ENCODE measurements at places on chromosomes 4 and X.
A peak's percentile ranks its signal among the peaks of the same experiment; 100 is the strongest.

GRCh38 chr4:136873555-136873954 is 658.7 kb downstream of the PCDH18 start:
- no peak for DNase-seq

DNA sequence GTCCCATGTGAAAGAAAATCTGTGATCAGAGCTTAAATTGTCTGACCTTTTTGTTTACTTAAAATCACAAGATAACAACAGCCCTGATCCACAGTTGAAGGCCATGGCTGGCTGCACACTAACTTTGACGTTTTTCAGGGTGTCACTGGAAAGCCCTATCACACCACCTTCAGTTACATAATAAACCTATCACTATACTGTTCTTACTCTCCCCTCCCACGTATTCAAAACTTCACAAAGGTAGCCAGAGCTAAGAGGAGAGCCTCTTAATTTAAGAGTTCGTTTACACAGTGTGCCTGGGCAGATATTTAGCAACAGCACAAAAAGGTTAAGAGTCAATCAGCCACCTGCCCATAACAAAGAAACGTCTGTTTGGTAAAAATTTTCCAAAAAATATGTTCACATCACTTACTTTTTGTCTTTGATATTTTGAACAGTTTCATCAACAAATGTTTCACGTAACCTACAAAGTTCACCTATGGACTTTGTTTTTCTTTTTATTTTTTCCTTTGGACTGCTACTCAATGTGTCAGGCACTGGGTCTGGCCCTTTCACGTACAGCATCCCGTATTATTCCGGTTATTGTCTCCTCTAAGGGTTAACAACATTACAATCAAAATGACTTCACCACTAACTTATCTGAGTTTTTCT is 25.0 kb downstream of the RFC1 start:
- no peak for DNase-seq

- no peak for DNase-seq
Measured at GRCh38 chrX:48477960-48478755, 2.2 kb downstream of the FTSJ1 start.

GRCh38 chr4:7985891-7986441 is 46.3 kb upstream of the AFAP1 start:
- DNase-seq, result peak; percentile 27

All from AG10803 (cell line).